ENCODE measurements at places on chromosomes 6 and 20.

- no peak for DNase-seq
Measured at GRCh38 chr6:139708337-139709199, 334.1 kb upstream of the CITED2 start.

DNA sequence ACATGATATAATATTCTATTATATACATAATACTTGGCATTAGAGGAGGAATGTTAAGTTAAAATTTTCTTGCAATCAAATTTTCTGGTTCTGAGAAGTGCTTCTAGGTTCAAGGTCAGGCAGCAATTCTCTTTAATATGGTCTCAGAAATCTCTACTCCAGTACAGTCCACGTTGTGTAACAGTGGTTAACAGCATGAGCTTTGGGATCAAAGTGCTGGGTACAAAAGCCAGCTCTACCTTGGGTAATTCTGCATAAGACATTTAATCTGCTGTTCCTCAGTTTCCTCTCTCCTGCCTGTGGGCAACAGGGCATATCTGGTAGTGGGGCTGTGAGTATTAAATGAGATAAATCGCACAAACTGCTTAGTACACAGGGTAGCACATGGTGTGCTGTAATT, 437.8 kb downstream of the CDC5L start:
- no peak for DNase-seq

DNA sequence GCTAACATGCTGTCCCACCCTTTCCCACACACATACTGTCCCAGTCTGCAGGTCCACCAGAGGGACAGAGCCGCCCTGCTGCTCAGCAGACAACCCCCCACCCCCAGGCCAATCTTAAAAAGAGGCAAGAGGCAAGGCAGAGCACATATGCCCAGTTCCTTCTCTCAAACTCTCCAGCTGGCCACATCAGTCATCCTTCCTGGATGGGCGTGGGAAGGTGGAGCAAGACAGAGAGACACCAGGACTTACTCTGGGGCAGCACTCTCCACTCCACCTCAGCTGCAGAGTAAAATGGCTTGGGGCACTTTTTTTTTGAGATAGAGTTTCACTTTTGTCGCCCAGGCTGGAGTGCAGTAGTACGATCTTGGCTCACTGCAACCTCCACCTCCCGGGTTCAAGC, 10.8 kb downstream of the MOCS3 start:
- no peak for DNase-seq

DNA sequence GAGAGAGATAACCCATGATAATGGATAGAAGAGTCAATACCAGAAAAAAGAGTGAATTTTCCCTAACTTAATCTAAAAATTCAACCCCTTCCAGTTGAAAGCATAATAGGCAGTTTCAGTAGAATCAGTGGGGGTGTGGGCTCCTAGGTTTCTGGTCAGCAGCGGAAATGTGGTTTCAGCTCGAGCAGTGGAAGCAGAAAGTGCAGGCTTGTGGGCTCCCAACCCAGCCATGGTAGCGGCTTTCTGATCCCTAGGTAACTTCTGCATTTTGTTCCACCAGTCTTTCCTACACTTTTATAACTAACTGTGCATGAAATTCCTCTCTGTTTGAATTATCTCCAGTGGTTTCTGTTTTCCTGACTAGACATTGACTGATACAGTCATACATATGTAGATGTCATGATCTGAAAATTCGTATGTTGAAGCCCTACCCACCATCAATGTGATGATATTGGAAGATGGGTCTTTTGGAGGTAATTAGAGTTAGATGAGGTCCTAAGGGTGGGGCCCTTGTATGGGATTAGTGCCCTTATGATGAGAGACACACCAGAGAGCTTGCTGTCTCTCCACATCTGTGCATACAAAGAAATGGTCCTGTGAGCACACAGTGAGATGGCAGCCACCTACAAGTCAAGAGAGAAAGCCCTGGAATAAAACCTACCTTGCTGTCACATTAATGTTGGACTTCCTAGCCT, 6.5 kb upstream of the DDO start:
- no peak for DNase-seq

GRCh38 chr20:20446001-20446400, 78.1 kb downstream of the INSM1 start:
- DNase-seq = no peak

- DNase-seq = no peak
Measured at GRCh38 chr6:157961153-157961831, 20.4 kb upstream of the SYNJ2 start.

DNA sequence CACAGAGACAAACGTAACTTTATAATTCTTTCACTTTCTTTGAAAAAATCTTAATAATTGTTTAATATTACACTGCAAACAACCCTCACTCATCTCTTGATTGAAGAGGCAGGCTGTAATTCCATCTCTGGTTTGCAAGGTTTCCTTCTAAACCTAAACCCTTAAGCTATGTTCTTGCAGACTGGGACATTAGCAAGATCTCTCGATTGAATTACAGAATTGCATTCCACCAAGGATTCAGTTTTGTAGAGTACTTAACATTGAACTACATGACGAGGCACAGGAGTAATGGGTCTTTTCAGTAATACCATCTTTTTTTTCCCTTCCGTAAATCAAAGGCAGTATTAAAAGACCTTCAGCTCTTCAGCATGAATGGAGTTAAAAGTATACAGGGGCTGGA, 111.6 kb upstream of the EEF1E1 start:
- DNase-seq = no peak

DNA sequence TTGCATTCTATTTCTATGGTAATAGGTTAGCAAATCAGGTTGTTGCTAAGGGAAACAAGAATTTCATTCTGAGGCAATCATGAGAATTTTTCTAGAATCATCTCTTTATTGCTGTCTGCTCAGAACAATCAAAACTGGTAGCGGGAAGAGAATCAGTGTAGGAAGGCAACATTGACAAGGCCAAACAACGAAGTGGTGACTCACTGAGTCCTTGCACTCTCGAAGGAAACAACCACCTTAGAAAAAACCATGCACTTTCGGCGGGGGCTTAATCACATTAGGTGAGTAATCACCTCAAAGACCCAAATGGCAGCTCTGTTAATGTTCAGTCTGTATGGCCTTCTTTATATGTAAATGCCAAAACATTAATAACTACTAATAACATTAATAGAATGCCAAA, 78.8 kb upstream of the MAP7 start:
- DNase-seq = no peak

DNA sequence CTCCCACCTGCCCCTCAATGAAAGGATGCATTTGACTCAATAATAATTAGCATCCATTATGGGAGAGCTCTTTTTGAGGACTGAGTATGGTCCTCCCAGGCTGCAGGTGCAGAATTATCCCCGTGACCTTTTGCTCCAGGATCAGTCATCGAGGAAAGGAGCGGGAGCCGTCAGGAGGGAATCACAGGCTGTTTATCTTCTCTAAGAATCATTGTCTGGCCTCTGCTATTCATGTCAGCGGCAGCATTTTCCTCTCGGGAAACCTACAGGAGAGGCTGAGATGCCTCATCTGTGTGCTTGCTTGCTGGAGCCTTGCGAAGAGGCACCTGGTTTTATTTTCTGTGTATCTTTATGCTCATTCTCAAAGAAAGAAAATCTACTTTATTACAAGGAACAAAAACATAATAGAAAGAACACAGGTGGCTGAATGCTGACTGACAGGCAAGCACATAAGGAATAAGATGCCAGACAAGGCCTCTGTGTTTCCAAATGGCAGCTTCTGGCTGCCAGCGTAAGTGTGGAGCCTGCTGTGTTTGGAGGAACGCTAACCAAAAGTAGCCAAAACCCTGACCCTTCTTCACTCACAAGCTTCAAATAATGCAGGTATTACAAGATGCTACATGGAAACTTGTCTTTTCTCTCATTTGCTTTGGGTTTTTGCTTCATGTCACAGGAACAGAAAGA, 539.1 kb upstream of the MARCKS start:
- DNase-seq = no peak

GRCh38 chr6:134060491-134061106, 8.2 kb upstream of the SLC2A12 start:
- no peak for DNase-seq

GRCh38 chr6:167058261-167058660, 59.1 kb downstream of the CEP43 start:
- DNase-seq = no peak

DNA sequence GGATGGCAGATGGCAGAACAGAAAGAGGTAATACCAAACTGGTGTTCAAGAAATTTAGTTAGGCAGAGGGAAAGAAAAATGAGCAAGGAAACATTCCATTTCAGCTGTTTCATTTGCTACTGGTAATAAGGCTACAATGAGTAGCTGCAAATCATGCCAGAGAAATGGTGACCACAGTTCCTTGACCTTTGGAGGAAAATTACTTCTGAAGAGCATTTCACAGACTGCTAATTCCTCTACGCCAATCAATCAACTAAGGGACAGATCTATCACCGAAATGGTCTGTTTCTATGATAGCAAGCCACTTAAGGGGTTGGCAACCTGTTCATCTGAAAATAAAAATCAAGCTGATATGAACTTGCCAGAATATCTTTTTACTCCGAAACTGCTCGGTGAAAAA, 119.5 kb downstream of the PTPRK start:
- DNase-seq = no peak

GRCh38 chr6:128156321-128157111, 255.7 kb upstream of the THEMIS start:
- no peak for DNase-seq

GRCh38 chr20:54221353-54221752, 13.5 kb downstream of the PFDN4 start:
- DNase-seq = no peak

- no peak for DNase-seq
Measured at GRCh38 chr6:115000736-115001135, 657.9 kb upstream of the HS3ST5 start.

GRCh38 chr6:35055891-35056290, 85.2 kb downstream of the TCP11 start:
- no peak for DNase-seq

DNA sequence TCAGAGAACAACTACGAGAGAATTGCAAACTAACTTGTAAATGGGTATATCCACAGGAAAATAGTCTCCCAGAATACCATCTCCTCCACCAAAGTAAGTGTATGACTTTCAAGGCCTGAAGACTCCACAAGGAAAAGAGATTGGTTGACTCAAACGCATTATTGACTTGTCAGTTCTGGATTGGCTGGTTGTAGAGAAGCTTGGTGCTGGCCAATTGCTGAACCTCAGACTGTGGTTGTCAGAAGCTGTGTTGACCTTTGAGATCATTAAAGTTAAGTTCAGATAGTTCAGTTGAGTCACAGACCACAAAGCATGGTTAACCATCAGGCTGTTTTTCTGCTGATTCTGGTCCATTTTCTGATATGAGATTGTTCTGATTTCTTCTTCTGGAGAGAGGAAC, 388.3 kb downstream of the BMP2 start:
- DNase-seq = no peak

DNA sequence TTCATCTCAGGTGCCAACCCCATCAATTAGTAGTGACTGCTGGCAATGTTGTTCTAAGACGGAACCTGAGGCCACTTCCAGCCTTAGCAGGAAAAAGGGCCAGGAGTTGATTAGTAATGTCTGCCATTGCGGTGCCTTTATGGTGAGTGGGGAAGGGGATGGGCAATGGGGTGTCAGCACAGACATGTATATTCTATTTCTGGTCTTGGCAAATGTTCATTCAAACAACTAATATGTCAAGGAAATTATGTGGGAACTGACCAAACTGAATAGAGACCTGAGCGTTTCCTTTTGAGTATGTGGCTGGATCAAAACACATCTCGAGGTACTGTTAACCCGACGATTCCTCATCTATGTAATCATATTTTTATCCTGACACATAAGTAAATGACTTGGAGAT, 34.6 kb upstream of the BMP2 start:
- DNase-seq = no peak

DNA sequence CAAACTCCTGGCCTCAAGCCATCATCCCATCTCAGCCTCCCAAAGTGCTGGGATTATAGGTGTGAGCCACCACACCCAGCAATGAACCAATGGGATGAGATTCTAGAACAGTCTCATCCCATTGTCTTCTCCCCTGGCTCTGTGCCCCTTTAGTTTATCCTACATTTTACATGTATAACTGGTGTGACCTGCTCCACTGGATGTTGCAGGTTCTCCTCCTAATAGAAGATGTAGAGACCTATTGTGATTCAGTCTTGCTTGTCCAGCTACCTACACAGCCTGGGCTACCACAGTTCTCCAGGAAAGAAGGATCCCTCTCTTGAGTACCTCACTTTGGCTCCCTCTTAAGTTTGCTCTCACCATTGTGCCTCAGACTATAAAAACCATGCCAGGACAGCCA, 2.0 kb upstream of the FKBPL start:
- DNase-seq = no peak

DNA sequence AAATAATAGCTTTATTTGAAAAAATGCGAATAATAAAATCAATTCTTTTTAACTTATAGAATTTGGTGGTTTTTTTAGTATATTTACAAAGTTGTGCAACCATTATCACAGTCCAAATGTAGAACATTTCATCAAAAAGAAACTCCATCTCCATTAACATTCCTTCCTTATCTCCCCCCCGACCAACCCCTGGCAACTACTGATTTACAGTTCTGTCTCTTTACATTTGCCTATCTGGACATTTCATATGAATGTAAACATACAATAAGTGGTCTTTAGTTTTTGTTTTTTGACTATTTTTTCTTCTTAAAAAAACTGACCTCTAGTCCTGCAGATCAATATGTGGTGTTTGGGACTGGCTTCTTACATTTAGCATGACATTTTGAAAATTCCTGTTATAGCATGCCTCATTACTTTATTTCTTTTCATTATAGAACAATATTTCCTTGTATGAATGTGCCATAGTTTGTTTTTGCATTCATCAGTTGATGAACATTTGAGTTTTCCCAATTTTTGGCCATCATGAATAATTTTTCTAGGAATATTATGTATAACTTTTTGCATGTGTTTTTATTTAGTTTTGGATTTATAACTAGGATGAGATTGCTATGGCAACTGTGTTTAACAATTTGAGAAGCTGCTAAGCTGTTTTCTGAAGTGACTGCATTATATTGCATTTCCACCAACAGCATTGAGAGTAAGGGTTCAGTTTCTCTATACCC, 344.7 kb downstream of the NKAIN2 start:
- no peak for DNase-seq

DNA sequence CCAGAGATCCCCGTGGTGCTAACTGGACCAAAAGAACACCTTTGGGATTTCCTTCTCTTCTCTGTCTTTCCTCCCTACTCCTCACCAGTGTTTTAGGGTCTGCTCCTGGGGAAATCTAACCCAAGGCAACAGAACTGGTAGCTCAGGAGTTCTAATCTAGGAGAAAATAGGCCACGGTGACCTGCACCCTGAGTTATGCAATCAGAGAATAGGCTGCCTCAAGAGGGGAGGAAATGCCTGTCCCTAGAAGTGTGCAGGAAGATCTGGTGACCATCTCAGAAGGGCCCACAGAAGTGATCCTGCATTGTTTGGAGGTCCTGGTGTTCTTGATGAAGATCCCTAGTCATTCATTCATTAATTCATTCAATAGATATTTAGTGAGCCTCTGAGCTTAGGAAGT, 3.4 kb downstream of the ETV7 start:
- no peak for DNase-seq
